ENCODE measurements at places on chromosomes 1 and 21. TPM values are rescaled to one million over a fixed set of nuclear protein-coding genes. Genes with fewer than 3 reads are reported as not detected.

- no peaks in the 10 kb centered on the region for H3K27me3 ChIP-seq
- no peak overlapping the region for H3K4me3 ChIP-seq
- no peaks in the 10 kb centered on the region for H3K36me3 ChIP-seq
- DNase-seq: no peak
Observed at GRCh38 chr1:56502700-56503245, 76.6 kb downstream of the PLPP3 start.

DNA sequence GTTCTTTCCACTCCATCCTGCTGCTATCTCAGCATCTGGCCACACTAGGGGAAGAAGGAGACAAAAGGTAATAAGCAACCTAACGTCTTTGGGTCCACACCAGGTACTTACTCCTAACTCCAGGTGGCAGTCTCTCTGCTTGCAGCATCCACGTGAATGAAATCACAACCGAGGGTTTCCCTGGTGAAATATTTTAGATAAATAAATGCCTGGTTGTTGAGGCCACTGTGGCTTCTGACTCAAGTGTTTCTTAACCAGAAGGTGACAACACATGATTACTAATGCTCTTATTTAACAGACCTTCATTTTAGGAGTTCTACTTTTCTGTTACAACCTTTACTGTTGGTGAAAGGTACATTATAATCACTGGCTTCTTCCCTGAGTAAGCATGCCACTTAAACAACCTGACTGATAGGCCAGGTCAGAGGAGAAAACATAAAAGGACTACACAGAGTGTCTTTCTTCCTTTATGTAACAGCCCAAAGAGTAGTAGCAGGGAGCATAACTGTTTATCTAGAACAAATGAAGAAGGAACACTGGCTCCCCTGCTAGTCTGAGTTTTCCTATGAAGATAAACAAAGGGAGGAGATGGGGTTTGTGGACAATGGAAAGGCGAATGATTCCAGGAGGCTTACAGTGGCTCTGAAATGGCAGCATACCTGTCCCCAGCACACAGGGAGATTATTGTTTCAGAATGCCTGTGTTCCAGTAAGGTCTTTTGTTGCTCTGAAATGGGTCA, 59.9 kb downstream of the SYT6 start:
- no peaks in the 10 kb centered on the region for H3K36me3 ChIP-seq
- H3K4me3 ChIP-seq: no peak overlapping the region
- no peak overlapping the region for H3K27ac ChIP-seq
- H3K27me3 ChIP-seq: no peaks in the 10 kb centered on the region

GRCh38 chr1:46719689-46720088, 775 bp upstream of the EFCAB14 start:
- H3K27me3 ChIP-seq: no peaks in the 10 kb centered on the region
- no peaks in the 10 kb centered on the region for H3K36me3 ChIP-seq
- peaks cover 4% of the 10 kb centered on the region for H3K4me1 ChIP-seq
- peak overlapping the region; percentile 93 for H3K27ac ChIP-seq

DNA sequence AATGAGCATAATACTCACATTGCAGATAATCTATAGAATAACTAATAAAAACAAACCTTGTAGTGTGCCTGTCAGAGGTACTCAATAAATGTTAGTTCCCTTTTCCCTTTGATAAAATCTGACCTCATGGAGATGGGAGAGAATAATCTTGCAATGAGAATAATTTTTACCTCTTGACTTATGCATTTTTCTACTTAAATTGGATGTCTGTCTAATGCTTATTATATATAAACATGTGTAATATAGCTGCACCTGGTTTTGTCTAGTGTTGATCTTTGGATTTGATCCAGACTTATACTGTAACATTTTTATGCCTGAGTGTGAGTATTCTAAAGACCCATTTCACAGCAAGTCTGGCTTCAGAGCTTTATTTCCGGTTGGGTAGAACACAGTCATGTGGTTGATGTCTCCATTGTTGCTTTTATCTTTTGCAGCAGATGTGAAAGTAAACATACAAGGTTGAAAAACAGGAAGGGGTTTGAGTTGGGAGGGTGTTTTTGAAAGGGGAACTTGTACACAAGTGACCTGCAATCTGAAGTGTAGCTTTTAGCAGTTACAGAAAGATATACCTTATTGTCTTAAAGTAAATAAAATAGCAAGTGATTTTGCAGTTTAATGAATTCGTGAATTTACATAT, 12.4 kb downstream of the EPB41 start:
- no peak overlapping the region for H3K4me3 ChIP-seq
- no peaks in the 10 kb centered on the region for H3K36me3 ChIP-seq
- H3K4me1 ChIP-seq: no peaks in the 10 kb centered on the region
- no peaks in the 10 kb centered on the region for H3K27me3 ChIP-seq
- DNase-seq: no peak
- no peak overlapping the region for H3K27ac ChIP-seq

GRCh38 chr1:50949286-50949982, 10.6 kb downstream of the FAF1 start:
- H3K4me3 ChIP-seq: no peak overlapping the region
- DNase-seq: no peak

The RHOU gene
- total RNA-seq: 28.8 TPM

The PRPF38B gene
- 32.8 TPM for total RNA-seq

The CD244 gene
- total RNA-seq: 0.64 TPM

DNA sequence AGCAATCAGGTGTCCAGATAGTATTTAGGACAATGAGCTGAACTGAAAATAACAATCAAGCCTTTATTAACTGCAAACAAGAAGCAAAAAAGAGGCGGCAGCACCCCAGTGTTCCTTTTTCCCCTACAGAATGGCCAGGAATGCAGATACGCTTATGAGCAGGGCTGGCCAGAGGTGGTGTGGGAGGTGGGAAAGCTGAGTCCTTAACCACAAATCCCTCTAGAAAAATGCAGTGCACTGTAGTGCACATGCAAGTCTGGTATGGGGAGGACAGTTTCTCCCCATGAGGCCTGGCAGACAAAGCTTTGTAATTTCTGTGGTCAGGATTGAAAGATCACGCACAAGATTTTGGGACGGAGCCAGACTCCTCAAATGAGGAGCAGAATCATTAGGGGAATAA, 10.7 kb upstream of the IFNAR1 start:
- H3K27ac ChIP-seq: no peak overlapping the region
- H3K36me3 ChIP-seq: no peaks in the 10 kb centered on the region
- no peaks in the 10 kb centered on the region for H3K27me3 ChIP-seq
- DNase-seq: no peak
- H3K4me3 ChIP-seq: no peak overlapping the region

DNA sequence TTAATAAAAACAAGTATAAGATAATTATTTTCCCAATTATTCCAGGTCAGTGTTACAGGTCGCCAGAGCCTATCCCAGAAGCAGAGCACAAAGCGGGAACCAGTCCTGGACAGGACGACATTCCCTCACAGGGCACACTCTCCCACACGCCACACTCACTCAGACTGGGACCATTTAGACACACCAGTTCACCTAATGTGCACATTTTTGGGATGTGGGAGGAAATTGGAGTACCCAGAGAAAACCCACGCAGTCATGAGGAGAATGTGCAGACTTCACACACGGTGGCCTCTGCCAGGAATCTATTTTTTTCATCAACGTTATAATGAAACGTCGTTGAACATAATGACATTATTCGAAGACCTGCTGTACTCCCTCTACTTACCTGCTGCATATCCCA, 20.5 kb upstream of the NRDC start:
- no peak overlapping the region for H3K4me3 ChIP-seq
- no peaks in the 10 kb centered on the region for H3K4me1 ChIP-seq
- no peak overlapping the region for H3K27ac ChIP-seq
- peaks cover 17% of the 10 kb centered on the region for H3K27me3 ChIP-seq

DNA sequence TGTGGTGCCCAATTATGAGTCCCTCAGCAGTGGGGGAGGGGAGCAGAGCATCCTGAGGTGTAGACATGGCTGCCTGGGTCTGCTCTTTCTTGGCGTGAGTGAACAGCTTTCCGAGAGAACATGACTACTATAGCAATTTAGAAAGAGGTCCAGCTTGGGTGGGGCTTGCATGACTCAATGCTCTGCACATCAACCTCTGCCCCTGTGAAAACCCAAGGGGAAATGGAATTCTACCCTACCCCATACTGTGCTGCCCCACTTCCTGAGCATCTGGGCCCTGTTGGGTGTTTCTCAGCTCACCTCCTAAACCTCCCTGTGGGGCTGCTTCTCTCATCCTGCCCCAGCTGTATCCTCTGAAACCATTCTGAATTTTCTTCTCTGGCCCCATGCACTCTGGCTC, 8.2 kb upstream of the AZIN2 start:
- no peaks in the 10 kb centered on the region for H3K27me3 ChIP-seq
- H3K27ac ChIP-seq: no peak overlapping the region
- H3K4me3 ChIP-seq: no peak overlapping the region

- H3K4me1 ChIP-seq: no peaks in the 10 kb centered on the region
- H3K4me3 ChIP-seq: no peak overlapping the region
Observed at GRCh38 chr1:204065174-204065985, 7.5 kb upstream of the SOX13 start.

- H3K4me1 ChIP-seq: no peaks in the 10 kb centered on the region
- H3K27ac ChIP-seq: no peak overlapping the region
- DNase-seq: no peak
- no peaks in the 10 kb centered on the region for H3K27me3 ChIP-seq
Observed at GRCh38 chr1:26066857-26067256, 573 bp downstream of the TRIM63 start.

- H3K27me3 ChIP-seq: no peaks in the 10 kb centered on the region
- no peak overlapping the region for H3K4me3 ChIP-seq
- DNase-seq: no peak
- H3K36me3 ChIP-seq: no peaks in the 10 kb centered on the region
Observed at GRCh38 chr1:166813508-166814223, 25.6 kb upstream of the POGK start.

- H3K27ac ChIP-seq: peak overlapping the region; percentile 82
- no peaks in the 10 kb centered on the region for H3K27me3 ChIP-seq
- DNase-seq: peak; percentile 66
- peaks cover 23% of the 10 kb centered on the region for H3K4me1 ChIP-seq
Observed at GRCh38 chr1:153617663-153618062, 1.5 kb upstream of the S100A14 start.

GRCh38 chr1:206809504-206810084, 37.3 kb upstream of the IL10 start:
- H3K27me3 ChIP-seq: no peaks in the 10 kb centered on the region
- H3K36me3 ChIP-seq: no peaks in the 10 kb centered on the region
- no peaks in the 10 kb centered on the region for H3K4me1 ChIP-seq
- H3K27ac ChIP-seq: no peak overlapping the region

- no peak overlapping the region for H3K27ac ChIP-seq
- H3K36me3 ChIP-seq: no peaks in the 10 kb centered on the region
- H3K4me3 ChIP-seq: no peak overlapping the region
- DNase-seq: no peak
- H3K4me1 ChIP-seq: no peaks in the 10 kb centered on the region
Observed at GRCh38 chr1:201328576-201328975, 45.3 kb downstream of the PKP1 start.

The DPH2 gene
- total RNA-seq: 16.2 TPM

The FMO4 gene
- total RNA-seq: 27.7 TPM

The THEM5 gene
- total RNA-seq: not detected

DNA sequence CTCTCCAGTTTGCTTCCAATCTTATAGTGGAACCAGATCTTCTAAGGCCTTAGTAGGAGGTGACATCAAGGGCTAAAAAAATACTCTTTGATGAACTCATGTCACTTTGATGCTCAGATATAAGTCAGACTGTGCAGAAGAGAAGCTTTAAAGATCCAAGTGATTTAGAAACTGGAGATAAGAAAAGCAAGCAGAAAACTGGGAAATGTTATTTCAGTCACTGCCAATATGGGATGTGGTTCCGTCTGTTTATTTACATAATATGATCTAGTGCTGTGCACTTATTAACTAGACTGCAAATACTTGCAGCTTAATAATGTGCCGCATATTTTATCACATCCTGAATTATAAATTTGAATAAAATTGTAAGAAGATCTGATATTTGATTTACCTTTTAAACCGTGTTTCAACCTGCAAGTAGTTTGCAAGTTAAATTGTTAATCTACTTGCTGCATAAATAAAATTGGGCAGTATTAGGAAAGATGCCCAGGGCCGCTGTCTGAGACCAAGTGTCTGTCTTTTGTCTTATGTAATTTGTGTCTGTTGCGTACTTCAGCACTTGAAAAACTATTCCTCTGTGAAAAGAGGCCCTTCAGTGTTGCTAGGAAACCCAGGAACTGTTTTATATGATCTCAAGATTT, 29.6 kb downstream of the CXADR start:
- no peaks in the 10 kb centered on the region for H3K27me3 ChIP-seq
- DNase-seq: no peak
- no peaks in the 10 kb centered on the region for H3K4me1 ChIP-seq
- H3K36me3 ChIP-seq: no peaks in the 10 kb centered on the region
- no peak overlapping the region for H3K27ac ChIP-seq

GRCh38 chr1:76279101-76279748, 204.7 kb downstream of the ST6GALNAC3 start:
- H3K27me3 ChIP-seq: no peaks in the 10 kb centered on the region
- no peaks in the 10 kb centered on the region for H3K4me1 ChIP-seq
- no peaks in the 10 kb centered on the region for H3K36me3 ChIP-seq
- no peak overlapping the region for H3K27ac ChIP-seq
- H3K4me3 ChIP-seq: no peak overlapping the region

Data from breast epithelium (tissue), 4 donors.